Stimulated activated CD4-positive, alpha-beta T cell treated with anti-CD3 and anti-CD28 coated beads, Interleukin-1b, Interleukin-23, amount 100 ng/mL, for 1 hour (primary cell): ENCODE measurements at places on chromosomes 11 and 22.

GRCh38 chr11:119470317-119471291, 47.6 kb upstream of the THY1 start:
- DNase-seq = no peak

- no peak for DNase-seq
Observed at GRCh38 chr11:69803604-69804218, 15.5 kb downstream of the FGF3 start.

GRCh38 chr22:23263651-23264555, 83.6 kb downstream of the BCR start:
- DNase-seq = no peak

GRCh38 chr11:32454993-32455392, 19.7 kb upstream of the WT1 start:
- DNase-seq = no peak

DNA sequence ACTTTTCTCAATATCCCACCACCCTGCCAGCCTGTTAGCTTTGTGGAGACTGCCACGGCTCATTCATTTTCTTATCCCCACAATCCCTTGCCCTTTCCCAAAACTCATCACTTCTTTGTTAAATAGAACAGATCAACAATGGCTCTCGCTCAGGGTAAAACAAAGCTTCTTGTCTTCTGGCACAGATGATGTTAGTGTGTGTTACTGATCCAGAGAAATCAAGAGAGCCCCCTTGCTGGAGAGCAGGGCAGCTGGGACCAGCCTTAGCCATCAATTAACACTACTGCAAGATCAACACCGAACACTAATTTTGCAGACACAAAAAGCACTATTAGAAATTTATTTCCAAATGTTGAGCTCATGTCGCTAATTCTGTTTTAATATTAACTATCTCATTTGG, 420.9 kb downstream of the TENM4 start:
- no peak for DNase-seq

DNA sequence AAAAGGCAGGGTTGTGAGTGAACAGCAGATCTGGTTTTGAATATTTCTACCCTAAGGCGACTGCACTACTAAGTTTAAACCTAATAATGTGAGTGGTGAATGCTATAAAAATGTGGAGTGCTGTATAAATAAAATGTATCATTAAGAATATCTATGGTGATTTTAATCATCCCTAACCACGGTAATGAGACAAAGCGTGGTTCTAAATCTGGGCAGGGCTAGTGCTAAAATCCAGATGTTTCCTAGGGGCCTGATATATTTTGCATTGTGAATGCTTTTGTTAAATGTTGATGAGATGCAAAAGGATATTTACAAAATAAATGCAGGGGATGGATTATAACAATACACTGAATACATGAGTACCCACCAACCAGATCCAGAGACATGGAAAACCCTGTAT, 58.1 kb downstream of the TSPAN18 start:
- no peak for DNase-seq

DNA sequence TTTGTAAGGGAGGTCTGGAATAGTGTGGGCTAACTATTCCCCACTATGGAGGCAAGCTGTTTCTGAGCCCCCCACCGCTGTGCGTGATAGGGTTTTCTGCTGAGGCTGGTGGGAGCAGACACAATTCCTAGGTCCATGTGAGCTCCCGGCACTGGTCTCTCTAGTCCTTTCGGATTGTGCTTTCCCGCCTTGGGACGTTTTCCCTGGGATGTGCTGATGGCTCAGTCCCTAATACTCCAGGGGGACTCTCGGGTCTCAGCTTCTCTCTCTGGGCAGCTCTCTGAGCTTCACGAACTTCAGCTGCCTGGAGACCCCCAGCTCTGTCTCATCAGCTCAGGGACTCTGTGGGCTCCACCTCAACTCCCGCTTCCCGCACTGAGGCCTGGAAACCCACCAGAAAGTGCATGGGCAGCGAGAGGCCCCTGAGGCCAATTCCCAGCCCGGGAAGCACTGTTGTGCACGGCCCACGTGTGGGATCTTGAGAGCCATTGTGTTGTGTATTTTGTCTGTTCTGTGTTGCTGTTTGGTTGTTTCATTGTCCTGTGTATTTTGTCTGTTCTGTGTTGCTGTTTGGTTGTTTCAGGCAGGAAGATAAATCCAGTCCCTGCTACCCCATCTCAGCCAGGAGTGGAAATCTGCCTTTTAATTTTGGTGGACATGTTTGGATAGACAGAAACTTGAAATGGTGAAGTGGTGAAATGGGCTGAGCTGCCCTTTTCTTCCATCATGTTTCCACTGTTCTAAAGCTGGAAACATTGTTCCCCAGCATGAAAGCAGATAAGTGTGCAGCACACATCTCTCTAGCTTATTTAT, 12.7 kb upstream of the TNNT3 start:
- DNase-seq = no peak

DNA sequence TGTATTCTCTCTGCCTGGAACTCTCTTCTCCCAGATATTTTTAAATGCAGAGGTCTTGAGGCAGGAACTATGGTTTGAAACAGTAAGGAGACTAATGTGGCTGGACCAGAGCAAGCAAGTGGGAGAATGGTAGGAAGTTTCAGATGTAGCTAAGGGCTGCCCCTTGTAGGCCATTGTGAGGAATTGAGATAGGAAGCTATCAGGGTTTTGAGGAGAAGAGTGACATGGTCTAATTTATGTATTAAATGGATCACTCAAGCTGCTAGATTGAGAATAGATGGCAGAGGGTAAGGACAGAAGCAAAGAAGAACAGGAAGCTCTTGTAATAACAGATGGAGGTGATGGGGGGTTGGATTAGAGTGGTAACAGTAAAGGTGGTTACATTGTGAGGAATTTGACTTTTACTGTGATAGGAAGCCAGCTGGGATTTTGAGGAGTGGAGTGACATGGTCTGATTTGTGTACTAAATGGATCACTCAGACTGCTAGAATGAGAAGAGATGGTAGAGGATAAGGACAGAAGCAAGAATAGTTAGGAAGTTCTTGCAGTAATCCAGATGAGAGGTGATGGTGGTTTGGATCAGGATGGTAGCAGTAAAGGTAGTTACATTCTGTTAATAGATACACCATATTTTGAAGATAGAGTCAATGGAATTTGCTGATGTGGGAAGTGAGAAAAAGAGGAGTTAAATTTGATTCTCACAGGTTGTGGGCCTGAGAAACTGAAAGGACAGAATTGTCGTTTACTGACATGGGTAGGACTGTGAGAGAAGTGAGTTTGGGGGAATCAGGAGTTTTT, 63.0 kb downstream of the HIPK3 start:
- DNase-seq = no peak

GRCh38 chr22:25762147-25762546, 20.2 kb downstream of the MYO18B start:
- no peak for DNase-seq

- no peak for DNase-seq
Observed at GRCh38 chr22:49760630-49761571, 66.8 kb downstream of the BRD1 start.

- DNase-seq = no peak
Observed at GRCh38 chr22:19632668-19633148, 81.6 kb upstream of the SEPTIN5 start.

GRCh38 chr22:36828815-36829214, 12.0 kb upstream of the PVALB start:
- DNase-seq = no peak

GRCh38 chr22:38314933-38315822, 2.1 kb downstream of the CSNK1E start:
- DNase-seq = no peak

GRCh38 chr22:34763496-34763895, 302.5 kb upstream of the ISX start:
- DNase-seq = no peak

DNA sequence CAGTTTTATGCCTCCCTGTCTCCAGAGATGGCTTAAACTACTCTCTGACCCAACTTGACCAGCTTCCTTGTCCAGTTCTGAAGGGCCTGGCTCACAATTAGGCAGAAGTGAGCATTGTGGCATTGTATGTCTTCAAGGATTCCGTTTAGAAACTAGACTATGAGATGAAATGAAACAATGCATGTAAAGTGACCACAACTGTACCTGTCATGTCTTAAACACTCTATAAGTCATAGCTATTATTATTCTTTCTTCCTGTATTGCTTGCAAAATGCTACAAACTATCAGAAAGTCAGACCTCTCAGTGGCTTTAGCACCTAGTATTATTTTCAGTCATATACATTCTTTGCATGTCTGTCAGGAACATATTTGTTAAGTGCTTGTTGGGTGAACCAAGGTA, 127.9 kb upstream of the MTMR2 start:
- DNase-seq = no peak

GRCh38 chr11:8098879-8099278, 17.9 kb downstream of the TUB start:
- DNase-seq = no peak

GRCh38 chr11:118596224-118597146, 10.9 kb upstream of the PHLDB1 start:
- no peak for DNase-seq

DNA sequence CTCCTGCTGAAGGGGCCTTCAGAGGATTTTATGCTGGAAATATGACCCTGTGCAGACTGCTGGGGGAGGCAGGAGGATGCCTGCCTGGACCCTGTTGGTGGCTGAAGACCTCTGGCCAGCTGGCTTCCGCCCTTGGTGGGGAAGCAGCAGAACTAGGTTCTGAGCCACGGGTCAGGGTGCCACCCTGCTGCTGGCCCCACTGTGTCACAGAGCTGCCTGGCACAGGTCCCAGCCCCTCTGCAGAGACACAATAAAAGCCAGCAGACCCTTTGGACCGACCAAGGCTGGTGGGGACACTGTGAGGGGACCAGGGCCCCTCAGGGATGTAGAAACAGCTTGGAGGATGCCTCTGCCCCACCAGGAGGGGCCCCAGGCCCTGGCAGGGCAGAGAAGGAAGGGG, 6.9 kb upstream of the SREBF2 start:
- no peak for DNase-seq

DNA sequence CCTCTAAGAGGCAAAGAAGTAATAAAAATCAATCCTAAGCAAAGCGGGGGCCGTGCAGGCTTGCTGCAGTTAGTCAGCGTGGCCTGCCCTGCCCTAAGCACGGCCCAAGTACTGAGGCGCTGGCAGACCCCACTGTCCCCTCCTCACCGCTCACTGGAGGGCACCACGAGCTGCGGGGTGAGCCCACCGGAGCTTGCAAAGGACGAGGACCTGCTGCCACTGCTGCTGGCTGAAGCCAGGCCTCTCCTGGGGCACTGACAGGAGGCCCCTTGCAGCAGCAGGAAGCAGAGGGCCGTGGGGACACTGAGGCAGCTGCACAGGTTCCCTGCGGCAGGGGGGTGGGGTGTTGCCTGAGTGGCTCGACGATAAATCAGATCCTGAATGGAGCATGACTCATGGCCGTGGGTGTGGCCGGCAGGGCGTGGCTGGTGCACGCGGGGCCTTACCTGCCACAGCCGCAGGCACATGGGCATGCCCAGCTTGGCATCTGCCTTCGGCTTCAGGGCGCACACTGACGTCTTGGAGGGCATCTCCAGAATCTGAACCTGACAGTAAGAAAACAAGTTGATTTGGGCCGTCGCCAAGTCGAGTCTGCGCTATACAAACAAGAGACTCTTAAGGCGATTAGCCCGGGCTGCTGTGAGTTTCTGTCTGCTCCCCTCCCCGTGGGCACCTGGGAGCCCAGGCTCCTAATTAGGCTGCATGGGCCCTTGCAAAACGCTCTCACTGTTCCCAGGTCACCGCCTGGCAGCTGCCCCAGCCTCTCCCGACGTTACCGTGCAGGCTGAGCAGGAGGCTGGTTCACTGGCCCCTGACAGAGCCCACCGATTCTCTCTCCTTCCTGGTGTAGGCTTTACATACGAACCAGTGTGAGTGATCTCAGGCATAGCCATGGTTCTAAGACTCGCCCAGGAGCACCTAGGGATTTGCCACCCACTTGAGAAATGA, 45.9 kb downstream of the TBX1 start:
- DNase-seq = no peak

GRCh38 chr11:15843309-15843872, 513.0 kb downstream of the SOX6 start:
- no peak for DNase-seq

- no peak for DNase-seq
Observed at GRCh38 chr22:35732116-35732515, 14.4 kb downstream of the APOL5 start.

DNA sequence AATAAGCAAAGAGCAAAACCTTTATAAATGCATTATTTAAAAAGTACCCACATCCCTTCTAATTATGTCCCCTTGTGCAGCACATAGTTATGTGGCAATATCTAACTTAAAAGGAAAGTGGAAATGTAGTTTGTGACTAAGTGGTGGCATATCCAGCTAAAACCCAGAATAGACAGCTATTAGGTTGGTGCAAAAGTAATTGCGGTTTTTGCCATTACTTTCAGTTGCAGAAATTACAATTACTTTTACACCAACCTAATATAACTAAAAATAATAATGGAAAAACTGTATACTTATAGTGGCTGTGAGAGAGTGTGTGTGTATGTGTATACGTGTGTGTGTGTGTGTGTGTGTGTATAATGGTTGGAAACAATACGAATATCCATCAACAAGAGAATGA, 1108.1 kb upstream of the CNTN5 start:
- no peak for DNase-seq

DNA sequence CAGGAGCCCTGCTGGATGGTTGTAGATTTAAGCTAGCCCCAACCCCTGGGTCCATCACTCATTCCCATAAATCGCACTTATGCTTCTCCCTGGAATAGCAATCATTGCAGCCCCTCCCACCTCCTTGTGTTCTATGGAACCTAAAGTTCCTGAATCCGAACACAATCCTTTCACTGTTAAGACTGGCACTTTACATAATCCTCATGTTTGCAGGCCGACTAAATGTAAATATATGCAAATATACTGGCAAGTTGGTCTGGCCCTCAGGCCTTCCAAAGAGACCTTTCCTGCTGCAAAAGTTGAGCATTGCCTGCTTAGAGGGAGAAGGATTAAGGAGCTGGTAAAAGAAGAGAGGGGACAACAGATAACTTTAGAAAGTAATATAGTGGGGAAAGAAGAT, 892.9 kb downstream of the OPCML start:
- DNase-seq = no peak

- no peak for DNase-seq
Observed at GRCh38 chr11:3836903-3837302, 3.9 kb downstream of the RHOG start.

GRCh38 chr11:7168741-7168990, 79.9 kb downstream of the RBMXL2 start:
- no peak for DNase-seq

DNA sequence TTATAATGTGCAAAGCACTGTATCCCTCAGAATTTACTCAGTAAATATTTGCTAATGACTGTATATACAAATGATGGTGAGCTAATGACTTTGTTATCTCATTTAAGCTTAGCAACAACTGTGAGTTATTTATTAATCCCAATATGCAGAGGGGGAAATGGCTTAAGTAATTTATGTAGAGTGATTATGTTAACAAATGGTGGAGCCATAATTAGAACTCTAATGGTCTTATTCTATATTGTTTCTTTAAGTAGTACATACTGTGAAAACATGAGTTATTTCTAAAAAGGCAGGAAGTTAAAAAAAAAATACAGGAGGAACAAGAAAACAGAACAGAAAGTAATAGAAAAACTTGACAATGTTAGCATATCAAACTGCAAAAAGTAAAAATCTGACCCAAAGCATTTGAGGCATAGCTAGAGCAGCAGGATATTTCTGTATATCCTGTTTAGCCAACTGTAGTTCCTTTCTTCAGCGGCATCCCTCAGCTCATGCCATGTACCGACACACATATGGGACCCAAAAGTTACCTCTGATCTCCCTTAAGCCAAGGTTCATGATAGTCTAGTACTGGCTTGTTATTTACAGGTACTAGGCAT, 94.2 kb downstream of the FCHSD2 start:
- DNase-seq = no peak
